Glutamatergic neuron (in vitro differentiated cells): ENCODE measurements at places on chromosomes 7 and 10. TPM values are rescaled to one million over a fixed set of nuclear protein-coding genes. Genes with fewer than 3 reads are reported as not detected.

The C10orf67 gene
- not detected for total RNA-seq

The ZNF804B gene
- total RNA-seq, result 0.10 TPM

DNA sequence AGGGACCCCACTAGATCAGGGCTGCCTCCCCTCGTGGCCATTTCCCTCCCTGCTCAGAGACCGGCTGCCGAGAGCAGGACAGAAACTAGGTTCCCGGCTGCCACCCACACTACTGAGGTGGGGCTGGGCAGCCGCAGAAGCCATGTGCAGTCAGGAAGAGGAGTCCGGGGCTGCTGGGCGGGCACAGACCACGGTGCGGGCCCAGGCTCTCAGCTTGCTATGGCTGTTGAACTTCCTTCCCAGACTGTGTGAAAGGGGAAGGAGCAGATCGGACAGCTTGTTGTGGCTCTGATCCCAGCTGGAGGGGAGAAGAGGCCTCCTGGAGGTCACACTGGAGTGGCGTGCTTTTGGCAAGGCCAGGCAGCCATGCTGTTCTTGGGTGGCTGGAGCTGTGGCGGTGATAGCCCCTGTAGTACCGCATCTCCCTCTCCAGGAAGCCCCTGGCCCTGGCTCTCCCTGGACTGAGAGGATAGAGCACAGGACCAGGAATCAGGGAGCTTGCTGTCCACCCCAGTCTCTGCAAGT, 56.8 kb downstream of the HK1 start:
- DNase-seq, result no peak

The FBXO24 gene
- 0.49 TPM for total RNA-seq

The WIPF3 gene
- 0.37 TPM for total RNA-seq

The PRPS1L1 gene
- total RNA-seq, result not detected

GRCh38 chr7:106050002-106050745, 61.9 kb downstream of the SYPL1 start:
- no peak for DNase-seq

DNA sequence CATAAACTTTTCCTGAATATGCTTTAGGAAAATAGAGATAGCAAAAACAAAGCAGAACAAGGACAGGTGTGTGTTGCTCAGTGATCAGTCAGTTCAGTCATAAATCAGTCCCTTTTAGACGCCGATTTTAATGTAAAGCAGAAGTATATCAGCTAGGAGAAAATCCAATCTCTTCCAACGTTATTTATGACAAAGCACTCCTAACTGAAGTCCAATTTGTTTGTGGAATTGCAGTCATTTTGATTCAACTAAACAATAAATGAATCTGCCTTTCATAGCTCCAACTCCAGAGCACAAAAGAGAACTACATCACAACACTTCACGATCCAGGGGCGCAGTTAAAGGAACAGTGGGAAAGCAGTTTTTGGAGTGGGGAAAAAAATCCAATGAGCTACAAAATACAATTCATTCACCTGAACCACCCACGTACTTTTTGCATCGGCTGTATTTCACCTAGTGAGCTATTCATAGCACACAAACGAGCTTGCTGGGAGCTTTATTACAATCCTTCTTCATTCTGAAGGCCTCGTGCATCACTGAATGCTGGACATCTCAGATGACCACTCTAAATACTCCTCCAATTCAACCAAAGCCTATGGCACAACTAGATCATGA, 151.3 kb downstream of the LRRN3 start:
- DNase-seq, result no peak

DNA sequence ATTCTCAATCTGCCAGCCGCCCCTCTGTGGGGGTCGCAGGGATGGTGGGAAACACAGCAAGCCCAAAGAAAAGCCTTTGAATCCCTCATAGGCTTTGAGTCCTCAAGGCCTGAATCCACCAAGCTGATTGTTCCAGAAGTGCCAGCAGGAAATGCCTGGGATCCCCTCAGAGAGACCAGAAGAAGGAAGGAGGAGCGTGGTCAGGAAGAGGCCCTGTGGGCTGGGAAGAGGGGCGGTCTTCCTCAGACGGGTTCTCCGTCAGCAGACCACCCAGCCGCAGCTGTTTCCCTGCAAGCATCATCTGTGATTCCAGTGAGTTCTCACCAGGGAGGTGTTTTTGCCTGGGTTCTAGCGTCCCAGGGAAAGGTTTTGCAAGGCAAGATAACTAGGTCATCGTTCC, 190.0 kb upstream of the KLF6 start:
- no peak for DNase-seq

DNA sequence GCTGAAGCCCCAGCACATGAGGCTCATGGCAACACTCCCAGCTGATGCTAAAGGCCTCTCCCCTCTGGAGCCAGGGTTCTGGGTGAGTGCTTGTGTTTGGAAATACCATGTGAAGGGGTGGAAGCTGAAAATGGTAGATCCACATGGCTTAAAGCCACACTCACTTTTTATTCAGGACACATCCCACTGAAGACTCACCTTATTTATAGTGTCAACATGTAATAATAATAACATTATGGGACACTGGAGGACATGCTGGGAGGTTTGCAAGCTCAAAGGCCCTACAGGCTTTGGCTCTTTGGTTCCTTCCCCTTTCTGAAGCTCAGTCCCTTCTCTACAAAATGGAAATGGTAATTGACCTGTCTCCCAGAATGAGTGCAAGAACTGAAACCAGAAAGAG, 318.0 kb downstream of the GRID1 start:
- DNase-seq, result no peak

GRCh38 chr7:30403477-30403876, 75.1 kb downstream of the NOD1 start:
- DNase-seq, result no peak

The CTAGE6 gene
- total RNA-seq, result not detected

DNA sequence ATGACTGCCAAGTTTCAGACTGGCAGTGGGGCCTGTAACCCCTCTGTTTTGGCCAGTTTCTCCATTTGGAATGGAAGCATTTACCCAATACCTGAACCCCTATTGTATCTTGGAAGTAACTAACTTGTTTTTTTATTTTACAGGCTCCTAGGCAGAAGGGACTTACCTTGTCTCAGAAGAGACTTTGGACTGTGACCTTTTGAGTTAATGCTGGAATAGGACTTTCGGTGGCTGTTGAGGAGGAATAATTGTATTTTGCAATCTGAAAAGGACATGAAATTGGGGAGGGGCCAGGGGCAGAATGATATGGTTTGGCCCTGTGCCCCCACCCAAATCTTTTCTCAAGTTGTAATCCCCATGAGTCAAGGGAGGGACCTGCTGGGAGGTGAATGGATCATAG, 20.0 kb upstream of the MKLN1 start:
- DNase-seq, result no peak

GRCh38 chr7:15489861-15490260, 72.0 kb downstream of the AGMO start:
- DNase-seq, result no peak

GRCh38 chr10:12484941-12485805, 135.8 kb downstream of the CAMK1D start:
- DNase-seq, result no peak

GRCh38 chr7:133829336-133829897, 297.7 kb upstream of the LRGUK start:
- DNase-seq, result no peak

The CROT gene
- 4.9 TPM for total RNA-seq

DNA sequence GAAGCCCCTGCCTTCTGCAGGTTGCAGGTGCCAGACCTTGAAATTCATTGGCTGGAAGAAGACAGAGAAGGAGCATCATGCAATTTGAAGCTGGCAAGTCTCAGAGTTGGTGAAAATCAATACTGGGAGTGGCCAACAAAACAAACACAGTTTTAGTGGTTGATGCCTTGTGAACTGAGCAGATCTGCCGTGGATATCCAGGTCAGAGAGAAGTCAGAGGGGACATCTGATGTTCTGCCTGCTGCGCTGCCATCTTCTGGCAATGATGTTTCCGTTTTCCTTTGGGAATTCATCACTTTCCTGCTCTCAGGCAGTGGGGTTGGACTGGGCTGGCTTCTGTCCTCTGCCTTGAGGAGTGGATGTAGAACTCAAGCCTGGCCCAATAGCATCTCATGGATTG, 132.0 kb downstream of the RPS24 start:
- DNase-seq, result peak; percentile 18

DNA sequence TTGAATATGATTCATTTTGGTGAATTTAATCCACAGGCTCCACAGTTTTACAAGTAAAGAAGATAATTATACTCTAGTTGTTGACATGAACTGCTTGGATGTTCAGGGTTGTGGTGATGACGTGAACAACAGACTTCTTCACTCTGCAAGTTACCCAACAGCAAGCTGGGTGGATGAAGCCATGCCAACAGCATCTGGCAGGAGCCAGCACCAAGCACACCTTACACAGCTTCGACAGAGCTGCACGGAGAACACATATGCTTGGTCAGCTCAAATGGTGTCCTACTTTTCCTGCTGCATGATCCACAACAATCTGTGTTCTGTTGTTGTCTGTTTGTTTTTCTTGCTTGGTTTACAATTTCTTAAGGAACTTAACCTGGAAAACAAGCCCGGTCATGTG, 9.8 kb downstream of the NOD1 start:
- no peak for DNase-seq

DNA sequence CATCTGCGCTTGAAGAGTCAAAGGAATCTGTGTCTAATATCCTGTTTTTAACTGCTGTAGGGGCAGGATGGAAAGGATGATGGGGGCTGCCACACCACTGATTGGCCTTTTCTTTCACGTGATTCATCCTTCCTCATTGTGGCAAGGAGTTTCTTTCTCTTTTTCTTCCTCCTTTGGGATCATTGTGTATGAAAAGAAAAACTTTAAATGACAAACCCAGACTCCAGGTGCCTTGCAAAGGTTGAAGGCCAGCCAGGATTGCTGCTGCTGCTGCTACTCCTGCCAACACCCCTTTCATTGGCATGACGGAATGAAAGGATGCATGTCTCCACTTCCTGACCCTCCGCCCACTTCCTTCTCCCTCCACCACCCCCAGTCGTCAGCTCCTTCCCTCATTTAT, 6.5 kb upstream of the OIT3 start:
- no peak for DNase-seq

The COL17A1 gene
- total RNA-seq, result not detected

- no peak for DNase-seq
Observed at GRCh38 chr7:84801396-84801795, 385.5 kb downstream of the SEMA3D start.

DNA sequence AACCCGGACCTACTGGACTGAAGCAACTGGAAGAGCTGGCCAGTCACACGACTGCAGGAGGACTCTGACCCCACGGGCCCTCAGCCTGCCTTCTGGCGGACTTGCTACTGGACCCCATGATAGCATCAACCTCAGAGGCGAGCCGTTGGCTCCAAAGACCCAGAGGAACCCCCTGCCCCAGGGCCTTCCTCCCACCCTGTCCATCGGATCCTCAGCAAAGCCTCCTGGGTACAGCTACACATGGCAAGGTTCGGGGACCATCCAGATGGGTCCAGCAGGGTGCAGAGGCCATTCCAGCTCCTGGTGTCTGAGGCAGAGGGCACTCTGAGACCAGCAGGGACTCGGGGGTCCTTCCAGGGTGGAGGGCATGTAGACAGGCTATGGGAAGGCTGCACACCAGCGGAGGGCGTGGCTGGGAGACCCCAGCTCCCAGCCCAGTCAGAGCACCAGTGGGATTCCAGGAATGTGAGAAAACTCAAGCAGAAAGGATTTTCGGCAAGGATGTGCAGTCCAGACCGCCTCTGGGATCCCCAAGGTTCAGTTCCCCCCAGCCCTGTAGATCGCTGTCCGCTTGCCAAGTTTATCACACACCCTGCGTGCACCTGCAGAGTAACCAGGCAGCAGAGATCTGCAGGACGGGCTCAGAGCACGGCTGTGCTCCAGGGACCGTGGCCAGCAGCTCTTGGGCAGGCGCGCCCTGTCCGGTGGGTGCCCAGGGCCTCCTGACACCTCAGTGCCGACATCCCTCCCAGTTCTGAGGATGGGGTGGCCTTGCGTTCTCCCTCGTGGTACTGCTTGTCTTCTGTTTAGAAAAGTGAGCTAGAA, 89.8 kb upstream of the PPP2R2D start:
- no peak for DNase-seq

- DNase-seq, result no peak
Observed at GRCh38 chr7:92944633-92945032, 108.3 kb upstream of the CDK6 start.
